ENCODE measurements at places on chromosomes 5 and 9. TPM values are rescaled to one million over a fixed set of nuclear protein-coding genes. Genes with fewer than 3 reads are reported as not detected.

Gene MTAP
- total RNA-seq: 17.2 TPM

Gene CDKN2A
- 0.89 TPM for total RNA-seq

Gene ZFP2
- 0.36 TPM for total RNA-seq

GRCh38 chr5:64615895-64616294, 74.4 kb upstream of the SHISAL2B start:
- no peak overlapping the region for H3K4me3 ChIP-seq
- no peaks in the 10 kb centered on the region for H3K4me1 ChIP-seq
- H3K27me3 ChIP-seq: no peaks in the 10 kb centered on the region
- H3K27ac ChIP-seq: no peak overlapping the region

DNA sequence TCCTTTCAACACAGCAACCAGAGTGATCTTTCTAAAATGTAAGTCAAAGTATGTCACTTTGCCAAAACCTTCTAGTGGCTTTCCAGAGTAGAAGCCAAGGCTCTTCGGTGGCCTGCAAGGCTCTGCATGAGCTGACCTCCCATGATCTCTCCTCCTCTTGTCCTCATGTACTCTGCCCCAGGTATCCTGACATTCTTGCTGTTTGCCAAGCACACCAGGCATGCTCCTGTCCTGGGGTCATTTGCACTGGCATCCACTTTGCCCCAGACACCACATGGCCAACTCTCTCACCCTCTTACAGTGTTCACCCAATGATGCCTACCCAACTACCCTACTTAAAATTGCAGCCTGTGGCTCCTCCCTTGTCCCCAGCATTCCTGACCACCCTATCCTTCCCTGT, 86.3 kb downstream of the ZNF618 start:
- H3K27ac ChIP-seq: no peak overlapping the region
- no peaks in the 10 kb centered on the region for H3K36me3 ChIP-seq
- no peak overlapping the region for H3K4me3 ChIP-seq
- H3K4me1 ChIP-seq: no peaks in the 10 kb centered on the region

GRCh38 chr9:32823101-32823500, 39.8 kb downstream of the TMEM215 start:
- no peak for DNase-seq
- no peaks in the 10 kb centered on the region for H3K4me1 ChIP-seq
- no peak overlapping the region for H3K4me3 ChIP-seq
- no peaks in the 10 kb centered on the region for H3K27me3 ChIP-seq

GRCh38 chr9:16925426-16925825, 55.0 kb upstream of the BNC2 start:
- no peaks in the 10 kb centered on the region for H3K4me1 ChIP-seq
- H3K27ac ChIP-seq: no peak overlapping the region
- no peak for DNase-seq
- H3K4me3 ChIP-seq: no peak overlapping the region
- no peaks in the 10 kb centered on the region for H3K36me3 ChIP-seq
- no peaks in the 10 kb centered on the region for H3K27me3 ChIP-seq

Data from CD4-positive, alpha-beta T cell (primary cell).